SHP77 treated with DMSO at 0.1 percent for 48 hours (cell line): ENCODE measurements at places on chromosomes 1 and 21.

GRCh38 chr1:213689260-213689659, 298.5 kb upstream of the PROX1 start:
- DNase-seq: no peak

DNA sequence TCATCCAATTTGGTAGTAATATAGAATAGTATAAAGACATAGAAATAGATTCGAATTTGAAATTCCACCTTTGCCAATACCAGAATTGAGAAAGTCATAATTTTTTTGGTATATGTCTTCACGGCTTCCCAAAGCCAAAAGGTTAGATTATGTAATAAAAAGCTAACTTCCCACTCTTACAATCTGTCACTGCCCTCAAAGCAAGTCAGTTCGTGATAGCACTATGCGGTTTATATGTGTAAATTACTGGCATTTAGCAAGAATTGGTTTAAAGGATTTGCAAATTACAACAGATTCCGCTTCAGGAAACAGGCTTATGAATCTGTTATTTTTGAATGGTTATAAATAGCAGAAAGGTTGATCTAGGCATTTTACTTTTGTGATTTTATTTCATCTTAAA, 679.4 kb upstream of the ADGRL2 start:
- DNase-seq: no peak

DNA sequence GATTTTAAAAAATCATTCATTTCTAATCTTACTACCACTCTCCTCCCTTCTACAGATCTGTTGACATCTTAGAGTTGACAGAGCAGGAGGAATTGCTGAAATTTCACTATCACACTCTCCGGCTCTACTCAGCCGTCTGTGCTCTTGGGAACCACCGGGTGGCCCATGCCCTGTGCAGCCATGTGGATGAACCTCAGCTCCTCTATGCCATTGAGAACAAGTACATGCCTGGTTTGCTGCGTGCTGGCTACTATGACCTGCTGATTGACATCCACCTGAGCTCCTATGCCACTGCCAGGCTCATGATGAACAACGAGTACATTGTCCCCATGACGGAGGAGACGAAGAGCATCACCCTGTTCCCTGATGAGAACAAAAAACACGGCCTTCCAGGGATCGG, 276.7 kb downstream of the ZP4 start:
- no peak for DNase-seq

DNA sequence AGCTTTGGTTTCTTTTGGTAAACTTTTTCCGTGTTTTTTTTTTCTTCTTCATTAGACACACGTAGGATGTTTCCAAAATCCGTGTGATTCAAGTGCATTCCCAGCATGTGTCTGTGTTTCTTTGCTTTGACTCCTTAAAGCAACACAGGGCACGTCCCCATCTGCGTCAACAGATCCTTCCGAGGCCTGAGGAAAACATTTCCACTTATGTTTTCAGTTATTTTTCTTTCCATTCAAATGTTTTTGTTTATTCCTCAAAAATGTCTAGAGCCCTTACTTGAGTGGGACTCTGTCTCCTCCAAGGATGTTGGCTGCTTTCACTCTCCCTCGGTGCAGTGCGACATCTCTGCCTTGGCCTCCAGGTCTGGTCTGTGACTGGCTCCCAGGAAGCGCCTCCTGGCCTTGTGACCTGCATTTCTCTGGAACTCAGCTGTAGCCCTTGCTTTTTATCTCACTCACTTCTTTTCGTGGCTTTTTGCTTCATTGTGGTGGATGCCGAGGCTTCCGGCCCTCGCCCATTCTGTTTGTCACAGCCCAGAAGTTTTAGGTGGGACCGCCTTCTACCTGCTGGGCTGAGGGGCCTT, 31.3 kb upstream of the SLC19A1 start:
- no peak for DNase-seq

DNA sequence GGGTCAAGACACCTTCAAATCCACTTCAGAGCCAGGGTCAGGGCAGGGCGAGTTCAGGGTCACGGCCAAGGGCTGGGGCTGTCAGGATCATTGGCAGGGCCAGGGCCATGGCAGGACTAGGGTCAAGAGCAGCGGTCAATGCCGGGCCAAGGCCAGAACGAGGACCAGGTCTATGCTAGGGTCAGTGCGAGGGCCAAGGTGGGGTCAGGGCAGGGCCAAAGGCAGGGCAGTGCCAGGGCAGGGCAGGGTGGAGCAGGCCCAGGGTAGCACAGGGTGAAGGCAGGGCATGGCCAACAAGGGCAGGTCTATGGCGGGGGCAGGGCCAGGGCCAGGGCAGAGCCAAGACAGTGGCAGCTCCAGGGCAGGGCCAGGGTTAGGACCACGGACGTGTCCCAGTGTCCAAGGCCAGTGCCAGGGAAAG, 154.0 kb downstream of the LIPI start:
- DNase-seq: no peak

GRCh38 chr1:65321879-65322278, 12.5 kb downstream of the DNAJC6 start:
- DNase-seq: no peak
